Natural killer cell treated with Interleukin-12 subunit alpha and Interleukin-12 subunit beta and Interleukin-15 and Interleukin-18, amount 100 ng/mL, for 72 hours (primary cell): ENCODE measurements at places on chromosomes 7 and 10. TPM values are rescaled to one million over a fixed set of nuclear protein-coding genes. Genes with fewer than 3 reads are reported as not detected.
A peak's percentile ranks its signal among the peaks of the same experiment; 100 is the strongest.

DNA sequence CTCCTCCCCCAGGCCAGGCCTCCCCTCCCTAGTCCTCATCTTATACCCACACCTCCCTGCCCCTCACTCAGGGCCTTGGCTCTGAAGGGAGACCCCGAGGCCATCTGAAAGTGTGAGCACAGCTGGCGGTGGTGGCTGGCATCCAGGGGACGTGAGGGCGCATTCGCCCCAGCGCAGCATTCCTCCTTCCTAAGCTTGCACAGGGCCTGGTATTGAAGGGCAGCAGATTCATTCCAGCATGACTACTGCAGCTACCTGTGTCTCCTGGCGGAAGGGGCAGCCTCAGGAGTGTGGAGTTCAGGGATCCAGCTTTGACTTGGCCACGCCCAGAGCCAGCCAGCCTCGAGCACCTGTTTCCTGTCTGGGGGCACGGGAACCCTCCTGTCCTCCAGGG, 72.6 kb downstream of the PARP12 start:
- DNase-seq, result no peak
- H3K4me1 ChIP-seq, result no peaks in the 10 kb centered on the region
- no peaks in the 10 kb centered on the region for H3K27me3 ChIP-seq

Gene PTPRN2
- total RNA-seq, result 0.74 TPM

DNA sequence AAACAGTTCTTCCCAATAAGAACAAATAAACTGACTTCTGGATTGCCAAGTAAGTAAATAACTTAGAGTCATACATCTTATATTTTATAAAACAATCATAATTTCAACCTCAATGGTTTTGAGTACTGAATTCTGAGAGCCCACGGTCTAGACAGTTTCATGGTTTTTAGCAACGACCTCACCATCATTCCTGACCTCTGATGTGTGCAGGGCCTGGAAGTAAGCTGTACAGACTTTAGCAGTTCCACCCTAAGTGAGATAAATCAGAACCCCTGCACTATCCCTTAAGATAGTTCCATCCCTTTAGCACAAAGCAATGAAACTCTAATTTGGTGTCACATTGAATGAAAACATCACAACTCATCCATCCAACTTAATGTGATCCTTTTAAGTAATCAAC, 86.0 kb downstream of the NEBL start:
- no peak for DNase-seq
- H3K36me3 ChIP-seq, result no peaks in the 10 kb centered on the region
- no peak overlapping the region for H3K27ac ChIP-seq
- H3K4me3 ChIP-seq, result no peak overlapping the region

Gene PNLIPRP2
- not detected for total RNA-seq

- DNase-seq, result no peak
- H3K4me1 ChIP-seq, result peaks cover 75% of the 10 kb centered on the region
- no peaks in the 10 kb centered on the region for H3K36me3 ChIP-seq
- H3K27ac ChIP-seq, result peak overlapping the region; percentile 99
Measured at GRCh38 chr10:91200314-91201212, 19.9 kb upstream of the PCGF5 start.

GRCh38 chr10:103584216-103585010, 90.9 kb downstream of the NEURL1 start:
- peak overlapping the region; percentile 77 for H3K27ac ChIP-seq
- no peak for DNase-seq
- H3K4me1 ChIP-seq, result peaks cover 9% of the 10 kb centered on the region
- peak overlapping the region; percentile 74 for H3K4me3 ChIP-seq
- peaks cover 8% of the 10 kb centered on the region for H3K27me3 ChIP-seq

Gene MMP21
- 0.14 TPM for total RNA-seq

- no peak for DNase-seq
- H3K27ac ChIP-seq, result no peak overlapping the region
- peak overlapping the region; percentile 79 for H3K4me3 ChIP-seq
- no peaks in the 10 kb centered on the region for H3K36me3 ChIP-seq
- H3K4me1 ChIP-seq, result peaks cover 19% of the 10 kb centered on the region
Measured at GRCh38 chr7:107043491-107043890, 1.0 kb upstream of the PRKAR2B start.

GRCh38 chr7:19128856-19129255, 11.4 kb upstream of the TWIST1 start:
- H3K27ac ChIP-seq, result no peak overlapping the region
- no peaks in the 10 kb centered on the region for H3K36me3 ChIP-seq
- peaks cover 13% of the 10 kb centered on the region for H3K27me3 ChIP-seq
- no peak for DNase-seq
- no peaks in the 10 kb centered on the region for H3K4me1 ChIP-seq
- H3K4me3 ChIP-seq, result no peak overlapping the region

DNA sequence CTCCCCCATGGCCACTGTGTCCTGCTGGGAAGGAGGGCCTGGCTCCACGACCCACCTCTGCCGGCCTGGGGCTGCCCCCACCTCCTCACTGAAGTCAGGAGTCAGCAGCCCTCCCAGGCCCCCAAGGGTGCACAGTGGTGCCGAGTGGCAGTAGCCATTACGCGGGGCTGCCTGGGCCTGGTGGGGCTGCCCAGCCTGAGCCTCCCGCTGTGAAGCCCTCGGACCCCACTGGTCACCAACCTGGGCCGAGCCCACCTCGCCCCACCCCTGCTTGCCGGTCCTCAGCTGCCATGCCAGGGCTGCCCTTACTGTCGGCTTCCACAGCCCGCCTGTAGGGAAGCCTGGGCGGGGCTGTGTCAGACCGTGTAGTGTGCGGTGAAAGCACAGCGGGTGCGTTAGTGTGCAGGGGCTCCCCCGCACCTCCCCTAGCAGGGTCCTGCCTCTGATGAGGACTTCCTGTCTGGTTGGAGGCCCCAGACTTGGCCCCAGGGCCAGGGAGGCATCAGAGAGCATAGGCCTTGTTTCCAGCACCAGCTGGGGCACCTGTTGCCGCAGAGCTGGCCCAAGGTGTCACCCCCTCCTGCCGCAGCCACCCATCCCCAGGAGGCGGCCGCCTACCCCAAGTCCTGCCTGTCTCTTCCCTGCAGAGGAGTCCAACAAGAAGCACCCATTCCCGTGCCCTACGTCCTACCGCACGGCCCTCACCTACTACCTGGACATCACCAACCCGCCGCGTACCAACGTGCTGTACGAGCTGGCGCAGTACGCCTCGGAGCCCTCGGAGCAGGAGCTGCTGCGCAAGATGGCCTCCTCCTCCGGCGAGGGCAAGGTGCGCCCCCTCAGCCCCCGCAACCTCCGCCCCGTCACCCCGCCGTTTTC, 10.0 kb downstream of the TMEM120A start:
- no peak overlapping the region for H3K27ac ChIP-seq
- H3K4me3 ChIP-seq, result no peak overlapping the region
- no peaks in the 10 kb centered on the region for H3K36me3 ChIP-seq
- DNase-seq, result no peak
- H3K4me1 ChIP-seq, result no peaks in the 10 kb centered on the region

Gene GATAD1
- 12.1 TPM for total RNA-seq

DNA sequence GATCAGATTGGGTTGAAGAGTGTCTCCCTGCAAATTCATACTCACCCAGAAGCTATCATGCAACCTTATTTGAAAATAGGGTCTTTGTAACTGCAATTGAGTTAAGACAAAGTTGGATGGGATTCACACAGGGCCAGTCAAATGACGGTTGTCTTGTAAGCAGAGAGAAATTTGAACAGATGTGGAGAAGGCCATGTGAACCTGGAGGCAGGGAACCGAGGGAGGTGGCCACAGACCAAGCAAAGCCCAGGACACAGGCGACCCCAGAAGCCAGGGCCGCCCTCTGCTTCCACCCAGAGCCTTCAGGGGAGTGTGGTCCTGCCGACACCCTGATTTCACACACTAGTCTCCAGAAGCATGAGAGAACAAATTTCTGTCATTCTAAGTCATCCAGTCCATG, 140.8 kb downstream of the SFMBT2 start:
- peak overlapping the region; percentile 69 for H3K4me3 ChIP-seq
- DNase-seq, result no peak
- peaks cover 17% of the 10 kb centered on the region for H3K36me3 ChIP-seq
- H3K27me3 ChIP-seq, result no peaks in the 10 kb centered on the region
- H3K4me1 ChIP-seq, result peaks cover 66% of the 10 kb centered on the region

DNA sequence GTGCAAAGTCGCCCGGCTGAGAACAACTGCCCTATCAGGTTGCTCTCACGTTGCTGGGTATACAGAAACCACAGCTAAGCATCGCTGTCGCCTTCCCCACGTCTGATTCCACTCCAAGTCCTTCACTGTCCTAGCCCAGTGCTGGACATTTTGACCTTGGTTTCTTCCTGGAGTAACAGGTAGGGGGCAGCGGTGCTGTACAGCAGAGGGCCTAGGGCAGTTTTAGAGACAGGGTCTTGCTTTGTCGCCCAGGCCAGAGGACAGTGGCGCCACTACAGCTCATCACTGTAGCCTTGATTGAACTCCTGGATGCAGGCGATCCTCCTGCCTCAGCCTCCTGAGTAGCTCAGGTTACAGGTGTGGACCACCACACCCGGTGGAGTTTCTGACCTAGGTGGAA, 2.6 kb downstream of the CLDN15 start:
- H3K4me3 ChIP-seq, result no peak overlapping the region
- H3K27ac ChIP-seq, result no peak overlapping the region
- DNase-seq, result peak; percentile 32
- H3K27me3 ChIP-seq, result no peaks in the 10 kb centered on the region

GRCh38 chr10:124717911-124718741, 26.1 kb downstream of the FAM53B start:
- peak overlapping the region; percentile 31 for H3K27ac ChIP-seq
- no peaks in the 10 kb centered on the region for H3K27me3 ChIP-seq
- peaks cover 89% of the 10 kb centered on the region for H3K4me1 ChIP-seq
- H3K36me3 ChIP-seq, result no peaks in the 10 kb centered on the region
- peak overlapping the region; percentile 79 for H3K4me3 ChIP-seq
- DNase-seq, result peak; percentile 86

DNA sequence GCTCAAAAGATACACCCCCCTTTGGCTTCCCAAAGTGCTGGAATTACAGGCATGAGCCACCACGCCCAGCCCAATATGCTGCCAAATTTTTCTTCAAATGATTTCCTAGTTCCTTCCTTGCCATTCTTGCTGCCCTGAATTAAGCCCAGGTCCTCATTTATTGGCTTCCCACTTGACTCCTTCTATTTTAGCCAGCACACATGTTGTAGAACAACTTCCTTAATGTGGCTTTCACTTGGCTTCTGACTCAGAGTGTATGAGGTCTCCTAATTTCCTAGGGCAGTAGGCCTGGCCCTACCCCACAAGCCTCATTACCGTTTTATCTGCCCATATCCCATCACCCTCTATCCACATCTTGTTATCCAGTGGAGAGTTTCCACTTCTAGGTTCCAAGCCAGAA, 21.8 kb upstream of the HIPK2 start:
- DNase-seq, result no peak
- peaks cover 25% of the 10 kb centered on the region for H3K4me1 ChIP-seq
- H3K27me3 ChIP-seq, result no peaks in the 10 kb centered on the region

Gene OPN1SW
- total RNA-seq, result not detected

- no peak overlapping the region for H3K4me3 ChIP-seq
- no peaks in the 10 kb centered on the region for H3K36me3 ChIP-seq
- no peak overlapping the region for H3K27ac ChIP-seq
Measured at GRCh38 chr10:62980687-62981086, 152.4 kb upstream of the NRBF2 start.

Gene IGFBP1
- not detected for total RNA-seq
